ENCODE measurements at places on chromosomes 16 and 17.

GRCh38 chr16:1347286-1347855 lies 4.3 kb downstream of the TSR3 start:
- DNase-seq: no peak

GRCh38 chr17:43879723-43880419 lies 27.5 kb downstream of the MPP2 start:
- DNase-seq: no peak

DNA sequence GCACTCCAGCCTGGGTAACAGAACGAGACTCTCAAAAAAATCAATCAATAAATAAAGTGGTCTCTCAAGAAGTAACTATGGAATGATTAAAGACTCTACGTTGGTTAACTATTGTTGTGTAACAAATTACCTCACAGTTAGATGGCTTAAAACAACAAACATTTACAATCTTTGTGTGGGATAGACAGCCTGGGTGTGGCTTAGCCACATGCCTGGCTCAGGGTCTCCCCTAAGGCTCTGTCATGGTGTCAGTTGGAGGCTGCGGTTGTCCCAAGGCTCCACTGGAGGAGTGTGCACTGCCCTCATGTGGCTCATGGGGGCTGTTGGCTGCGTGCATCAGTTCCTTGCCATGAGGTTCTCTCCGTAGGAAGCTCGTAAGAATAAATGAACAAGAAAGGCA lies 294.5 kb downstream of the SNX29 start:
- DNase-seq: peak; percentile 31

GRCh38 chr17:59856859-59857794 lies 35.6 kb downstream of the TUBD1 start:
- DNase-seq: no peak

GRCh38 chr16:2154533-2155090 lies 970 bp upstream of the TRAF7 start:
- no peak for DNase-seq

- DNase-seq: no peak
Measured at GRCh38 chr17:17725752-17726457, 44.6 kb downstream of the RAI1 start.

DNA sequence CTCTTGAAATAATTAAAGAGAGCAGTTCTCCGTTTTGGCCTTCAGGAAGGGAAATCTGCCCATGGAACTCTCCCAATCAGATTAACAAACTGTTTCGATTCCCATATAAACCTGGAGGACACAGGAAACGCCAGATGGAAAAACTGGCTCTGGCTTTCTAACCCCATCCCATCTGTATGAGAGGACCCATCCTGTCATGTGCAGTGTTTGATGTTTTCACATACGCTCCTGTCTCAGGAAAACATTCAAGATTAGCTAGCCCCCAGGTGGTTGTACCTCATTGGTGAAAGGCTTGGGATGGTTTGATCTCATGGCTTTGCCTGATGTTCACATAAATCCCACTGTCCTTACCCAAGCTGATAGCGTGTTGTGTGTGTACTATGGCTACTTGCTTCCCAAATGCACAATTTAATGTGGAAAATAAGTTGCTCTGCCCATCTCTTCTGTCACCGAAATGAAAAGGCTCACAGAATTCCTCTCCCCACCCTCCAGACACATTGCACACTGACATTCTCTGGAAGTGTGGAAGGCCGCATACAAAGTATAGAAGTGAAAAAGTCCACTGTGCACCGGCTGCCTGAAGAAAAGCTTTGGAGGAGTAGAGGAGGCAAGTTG lies 18.2 kb upstream of the ERN1 start:
- DNase-seq: no peak

DNA sequence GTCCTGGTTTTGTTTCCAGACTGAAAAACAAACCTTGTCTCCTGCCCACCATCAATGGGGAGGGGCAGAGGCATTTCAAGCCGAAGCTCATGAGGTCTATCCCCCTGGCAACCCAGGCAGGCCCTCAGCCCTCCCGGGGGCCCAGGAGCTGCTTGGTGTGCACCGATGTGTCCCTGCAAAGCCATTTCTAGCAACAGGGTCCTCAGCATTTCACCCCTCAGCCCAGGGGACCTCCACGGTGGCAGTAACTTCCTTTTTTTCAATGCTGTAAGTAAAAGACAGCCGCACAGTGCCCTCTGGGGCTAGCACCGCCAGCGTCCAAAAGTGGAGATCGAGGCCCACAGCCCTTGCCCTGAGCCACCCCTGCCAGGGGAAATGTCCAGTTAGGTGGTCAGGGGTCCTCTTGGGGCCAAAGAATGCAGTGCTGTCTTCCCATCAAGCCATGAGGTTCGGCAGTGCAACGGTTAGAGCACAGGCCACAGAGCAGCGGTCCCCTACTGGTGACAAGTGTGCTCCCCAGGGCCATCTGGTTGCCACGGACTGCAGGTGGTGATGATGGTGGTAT lies 79.9 kb downstream of the LITAF start:
- DNase-seq: no peak

GRCh38 chr17:46896991-46897390 lies 26.0 kb upstream of the GOSR2 start:
- no peak for DNase-seq

GRCh38 chr17:27985306-27985705 lies 57.2 kb upstream of the NLK start:
- no peak for DNase-seq

GRCh38 chr17:65489413-65490155 lies 71.9 kb downstream of the AXIN2 start:
- no peak for DNase-seq

GRCh38 chr16:67236563-67237395 lies 9.8 kb downstream of the TMEM208 start:
- peak; percentile 77 for DNase-seq

- no peak for DNase-seq
Measured at GRCh38 chr16:88369447-88370008, 13.2 kb upstream of the ZNF469 start.

- DNase-seq: no peak
Measured at GRCh38 chr17:70795620-70796019, 626.3 kb downstream of the KCNJ2 start.

- DNase-seq: no peak
Measured at GRCh38 chr17:64540118-64540776, 33.5 kb downstream of the CEP95 start.

- no peak for DNase-seq
Measured at GRCh38 chr16:58456193-58456592, 43.8 kb upstream of the NDRG4 start.

All from H1 (cell line).